ENCODE measurements at places on chromosomes 3 and 15.

- DNase-seq, result no peak
Observed at GRCh38 chr3:13285007-13285567, 135.0 kb downstream of the NUP210 start.

DNA sequence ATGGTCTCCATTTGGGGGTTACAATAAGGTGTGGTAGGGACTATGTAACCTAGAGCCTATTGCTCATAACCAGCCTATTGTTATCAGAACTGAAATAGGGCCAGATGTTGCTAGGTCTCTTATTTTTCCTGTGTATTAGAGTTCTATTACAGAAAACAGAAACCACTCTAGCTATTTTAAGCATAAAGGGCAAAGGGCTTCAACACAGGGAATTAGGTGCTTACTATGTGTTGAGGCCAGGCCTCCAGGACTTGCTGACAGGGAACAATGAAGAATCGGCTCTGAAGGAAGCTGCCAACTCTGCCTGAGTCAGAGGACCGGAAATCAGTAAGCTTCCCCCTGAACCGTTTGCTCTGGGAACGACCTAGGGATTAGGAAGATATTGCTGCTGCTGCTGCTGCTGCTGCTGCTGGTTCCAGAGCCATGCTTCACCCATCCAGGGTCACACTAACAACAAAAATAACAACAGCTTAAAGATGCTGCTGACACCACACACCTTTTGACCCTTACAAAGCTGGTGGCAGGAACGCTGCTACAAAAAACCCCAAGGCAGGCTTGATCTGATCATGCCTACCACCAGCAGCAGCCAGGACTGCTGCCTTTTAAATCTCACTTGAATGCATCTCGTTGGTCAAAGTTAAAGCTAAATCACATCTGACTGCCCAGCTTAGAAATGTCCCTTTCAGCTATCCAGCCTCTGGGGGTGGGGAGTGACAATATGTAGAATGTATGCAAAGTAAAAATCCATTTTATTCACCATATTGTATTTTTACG, 276.9 kb upstream of the IL12A start:
- DNase-seq, result no peak

GRCh38 chr3:71355862-71356261, 227.7 kb downstream of the FOXP1 start:
- no peak for DNase-seq

DNA sequence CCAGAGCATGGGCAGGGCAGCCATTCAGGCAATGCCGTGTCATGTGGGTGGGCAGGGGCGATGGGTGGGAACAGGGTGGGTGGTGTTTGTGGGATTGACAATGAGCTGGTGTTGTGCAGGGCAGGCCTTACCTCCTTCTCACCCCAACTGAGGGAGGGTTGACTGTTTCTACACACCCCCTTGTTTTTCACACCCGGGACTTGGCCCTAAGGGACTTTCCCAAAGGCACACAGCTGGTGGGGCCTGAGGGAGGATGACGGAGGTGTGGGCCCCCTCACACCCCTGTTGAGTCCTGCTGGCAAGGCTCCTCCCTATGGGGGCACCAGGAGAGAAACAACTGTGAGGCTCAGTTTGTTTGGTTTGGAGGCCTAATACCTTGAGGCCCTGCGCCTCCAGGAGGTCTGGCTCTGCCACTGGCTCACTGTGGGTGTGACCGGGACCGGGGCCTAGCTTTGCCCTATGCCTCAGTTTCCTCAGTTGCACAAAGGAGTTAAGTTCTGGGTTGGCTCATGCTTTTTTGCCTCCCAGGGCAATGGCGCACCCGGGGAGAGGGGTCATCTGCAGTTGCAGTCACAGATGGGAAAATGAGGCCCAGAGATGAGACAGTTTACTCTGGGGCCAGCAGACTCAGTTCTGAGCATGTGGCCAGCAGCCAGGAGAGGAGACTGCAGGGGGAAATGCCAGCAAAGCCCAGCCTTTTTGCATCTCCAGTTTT, 5.1 kb upstream of the DNAH1 start:
- no peak for DNase-seq

DNA sequence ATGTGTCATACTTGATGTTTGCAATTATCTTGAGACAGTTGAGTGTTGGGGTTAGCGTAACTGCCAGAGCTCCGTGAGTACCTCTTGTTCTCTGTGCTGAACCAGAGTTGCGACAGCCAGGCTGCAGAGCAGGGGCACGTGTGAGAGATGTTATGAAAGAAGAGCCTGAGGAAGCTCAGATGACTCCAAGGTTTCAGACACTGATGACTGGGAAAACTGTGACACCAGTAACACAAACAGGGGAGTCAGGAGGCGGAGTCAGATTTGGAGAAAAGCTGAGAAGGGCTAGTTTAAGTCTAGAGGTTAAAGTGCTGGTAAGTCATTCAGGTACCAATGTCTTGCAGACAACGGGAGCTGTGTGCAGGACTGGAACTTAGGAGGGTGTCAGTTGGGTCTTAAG, 45.0 kb downstream of the BLM start:
- no peak for DNase-seq

DNA sequence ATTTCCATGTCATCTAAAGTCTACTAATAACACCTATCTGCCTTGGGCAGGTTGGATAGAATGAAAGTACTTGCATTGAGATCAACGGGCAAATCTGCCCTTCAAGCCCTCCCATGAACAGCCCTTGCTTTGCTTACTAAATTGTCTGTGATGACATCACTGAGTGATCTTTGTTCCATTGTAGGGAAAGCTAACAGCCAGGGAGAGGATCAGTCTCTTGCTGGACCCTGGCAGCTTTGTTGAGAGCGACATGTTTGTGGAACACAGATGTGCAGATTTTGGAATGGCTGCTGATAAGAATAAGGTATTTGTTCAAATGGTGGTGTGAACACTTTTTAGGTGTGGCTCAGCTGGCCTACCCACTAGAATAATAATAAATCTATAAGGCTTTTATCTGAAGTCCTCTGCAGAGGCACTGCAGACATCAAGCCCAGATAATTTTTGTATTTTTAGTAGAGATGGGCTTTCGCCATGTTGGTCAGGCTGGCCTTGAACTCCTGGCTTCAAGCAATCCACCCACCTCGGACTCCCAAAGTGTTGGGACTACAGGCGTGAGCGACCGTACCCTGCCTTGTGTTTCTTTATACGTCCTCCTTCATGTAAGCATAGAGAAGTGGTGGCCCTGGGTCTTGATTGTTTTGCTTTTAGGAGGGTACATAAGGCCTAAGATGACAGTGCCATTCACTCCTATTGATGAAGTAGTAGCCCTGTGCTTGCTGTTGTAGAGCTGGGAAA, 5.7 kb downstream of the PCCB start:
- no peak for DNase-seq

GRCh38 chr15:57320631-57321220, 55.6 kb upstream of the CGNL1 start:
- DNase-seq, result no peak

DNA sequence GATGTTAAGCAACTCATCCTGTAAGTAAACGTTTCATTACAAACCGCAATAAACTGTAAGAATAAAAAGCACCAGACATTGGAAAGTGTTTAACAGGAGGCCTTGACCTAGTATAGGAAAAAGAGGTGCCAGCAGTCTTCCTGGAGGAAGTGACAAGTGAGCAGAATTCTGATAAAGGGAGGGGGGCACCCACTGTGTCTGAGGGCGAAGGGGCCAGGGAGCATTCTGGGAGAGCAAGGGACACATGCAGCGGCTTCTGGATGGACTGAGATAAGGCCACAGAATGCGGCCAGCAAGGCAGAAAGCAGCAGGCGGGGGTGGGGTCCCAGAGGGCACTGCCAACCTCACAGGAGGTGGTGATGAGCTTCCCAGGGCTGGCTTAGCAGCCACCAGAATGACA, 80.2 kb downstream of the MTHFS start:
- peak; percentile 32 for DNase-seq

- peak; percentile 0 for DNase-seq
Observed at GRCh38 chr3:163779396-163780344, 1298.6 kb downstream of the SI start.

DNA sequence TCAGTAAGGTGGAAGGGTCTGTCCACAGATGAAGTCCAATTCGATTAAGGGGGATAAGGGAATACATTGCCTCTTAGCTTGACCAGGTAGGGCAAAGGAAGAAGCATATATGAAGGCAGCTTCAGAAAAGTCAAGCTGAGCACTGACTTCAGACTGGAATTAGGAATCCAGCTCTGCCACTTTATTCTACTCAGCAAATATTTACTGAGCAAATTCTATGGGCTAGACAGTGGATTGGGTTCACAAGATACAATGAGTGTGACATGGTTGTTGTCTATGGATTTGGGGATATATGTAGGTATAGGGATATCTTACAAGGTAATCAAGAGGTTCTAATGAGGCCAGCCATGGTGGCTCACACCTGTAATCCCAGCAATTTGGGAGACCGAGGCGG, 526 bp downstream of the ADIPOQ start:
- DNase-seq, result no peak

GRCh38 chr3:57949785-57950615, 58.2 kb upstream of the FLNB start:
- no peak for DNase-seq

GRCh38 chr15:58932710-58933280, 684 bp downstream of the SLTM start:
- DNase-seq, result peak; percentile 77

DNA sequence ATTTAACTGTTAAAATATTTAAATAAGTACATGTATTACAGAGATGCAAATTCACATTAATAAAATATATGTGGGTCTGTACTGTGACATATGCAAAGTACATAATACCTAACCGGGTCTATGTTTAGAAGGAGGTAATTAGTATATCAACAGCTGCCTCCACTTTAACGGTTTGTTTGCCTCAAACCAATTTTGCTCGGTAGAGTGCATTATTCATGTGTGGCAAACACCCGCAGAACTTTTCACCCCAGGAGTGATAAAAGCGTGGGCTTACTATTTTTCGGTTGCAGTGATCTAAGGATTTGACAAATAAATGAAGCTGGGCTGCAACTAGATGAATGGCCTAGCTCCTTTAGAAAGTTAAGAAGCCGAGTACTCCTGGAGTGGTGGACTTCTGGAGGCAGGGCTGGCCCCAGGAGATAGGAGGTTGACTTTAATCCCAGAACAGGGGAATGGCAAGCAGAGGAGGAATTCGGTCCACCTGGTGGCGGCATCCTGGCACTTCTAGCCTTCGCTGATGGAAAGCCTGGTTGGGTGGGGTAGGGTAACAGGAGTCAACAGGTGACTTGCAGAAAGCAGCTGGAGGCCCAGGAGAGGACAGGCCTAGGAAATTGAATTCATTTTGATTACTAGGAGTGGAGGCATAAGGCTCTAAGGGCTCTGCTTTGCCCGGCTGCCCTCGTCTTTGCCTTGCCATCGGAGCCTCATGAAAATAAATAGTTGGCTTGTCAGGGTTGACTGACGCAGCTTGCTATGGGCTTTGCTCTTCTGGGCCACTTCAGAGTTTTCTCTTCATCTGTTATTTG, 2.4 kb downstream of the SLCO3A1 start:
- peak; percentile 3 for DNase-seq

DNA sequence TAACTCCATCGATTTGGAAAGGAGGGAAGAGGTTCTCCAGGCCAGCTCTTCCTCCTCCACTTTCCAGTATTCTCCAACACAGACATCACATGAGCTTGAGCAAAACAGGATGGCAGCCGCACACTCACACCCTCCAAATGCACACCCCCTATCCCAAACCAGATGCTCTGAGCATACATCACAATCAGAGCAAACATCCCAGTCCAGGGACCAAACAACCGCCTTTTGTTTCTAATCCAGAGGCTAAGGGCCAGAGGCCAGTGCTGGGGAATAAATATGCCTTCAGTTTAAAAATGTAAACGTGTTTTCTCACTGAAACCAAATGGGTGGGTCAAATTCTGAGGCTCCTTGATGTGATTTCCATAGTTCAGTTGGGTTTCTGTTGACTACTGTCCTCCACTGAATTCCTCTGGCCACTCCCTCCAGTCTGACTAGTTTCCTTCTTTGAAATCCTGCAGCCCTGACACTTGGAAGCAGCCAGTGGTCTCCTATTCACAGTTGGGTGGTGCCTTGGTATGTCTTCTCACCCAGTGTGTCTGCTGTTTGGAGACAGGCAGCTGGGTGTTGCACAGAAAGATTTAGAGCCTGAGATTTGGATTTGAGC, 19.2 kb upstream of the MFGE8 start:
- DNase-seq, result no peak

DNA sequence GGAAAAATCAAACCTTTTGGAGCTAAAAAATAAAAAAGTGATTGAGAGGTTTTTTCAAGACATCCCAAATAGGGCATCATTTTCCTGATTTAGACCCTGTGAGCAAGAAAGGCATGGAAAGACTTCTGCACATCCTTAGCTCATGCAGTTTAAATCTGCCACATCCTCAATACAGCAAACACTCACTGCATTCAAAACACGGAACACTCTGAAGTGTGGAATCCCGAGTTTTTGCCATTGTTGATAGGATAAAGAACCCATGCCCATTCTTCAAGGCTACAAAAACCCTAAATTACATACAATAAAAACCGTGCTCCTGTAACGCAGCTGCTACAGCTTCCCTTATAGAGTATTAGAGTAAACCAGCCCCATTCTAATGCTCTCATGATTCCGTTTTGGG, 346.8 kb downstream of the GABRG3 start:
- no peak for DNase-seq

DNA sequence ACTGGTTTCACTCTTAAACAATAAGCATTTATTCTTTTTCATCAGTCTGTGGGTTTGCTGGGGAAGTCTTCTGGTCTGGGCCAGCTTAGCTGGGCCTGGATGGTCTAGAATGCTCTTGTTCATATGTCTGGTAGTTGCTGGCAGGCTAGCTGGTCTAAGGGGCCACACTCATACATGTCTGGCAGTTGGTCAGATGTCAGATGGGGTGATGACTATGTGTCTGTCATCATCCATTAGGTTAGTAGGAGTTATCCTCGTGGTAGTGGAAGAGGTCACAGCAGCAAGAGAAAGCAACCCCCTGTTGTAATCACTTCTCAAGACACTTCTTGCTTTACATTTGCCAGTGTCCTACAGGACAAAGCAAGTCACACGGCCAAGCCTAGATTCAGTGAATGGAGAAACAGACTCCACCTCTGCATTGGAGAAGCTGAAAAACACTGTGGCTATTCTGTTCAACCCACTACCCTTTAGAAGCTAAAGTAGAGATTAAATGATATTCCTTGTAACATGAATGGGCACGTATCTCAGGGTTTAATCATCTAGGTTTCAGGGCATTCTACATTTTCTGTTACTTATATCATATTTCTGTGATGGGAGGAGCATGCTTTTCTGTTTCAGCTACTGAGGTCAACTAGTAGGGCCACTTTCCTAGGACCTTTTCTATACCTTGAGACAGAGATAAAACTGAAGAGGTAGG, 5.5 kb upstream of the ARID3B start:
- no peak for DNase-seq

DNA sequence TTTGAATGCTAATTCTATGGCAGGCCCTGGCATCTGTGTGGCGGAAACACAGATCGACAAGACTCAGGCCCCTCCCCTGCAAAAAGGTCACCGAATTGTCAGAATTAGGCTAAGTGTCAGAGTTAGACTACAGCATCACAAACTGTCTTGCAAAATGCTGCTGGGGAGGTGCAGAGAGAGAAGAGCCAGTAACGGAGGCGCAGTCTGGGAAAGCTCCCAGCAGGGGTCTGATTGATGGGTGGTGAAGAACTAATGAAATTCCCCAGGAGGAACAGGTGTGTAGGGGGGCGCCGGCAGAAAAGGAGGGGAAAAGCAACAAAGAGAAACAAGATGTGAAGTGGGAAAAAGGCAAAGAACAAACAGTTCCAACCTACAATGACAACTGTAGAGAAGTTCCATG, 72.7 kb upstream of the TAMM41 start:
- no peak for DNase-seq
